ENCODE measurements at places on chromosomes 6 and 20.

DNA sequence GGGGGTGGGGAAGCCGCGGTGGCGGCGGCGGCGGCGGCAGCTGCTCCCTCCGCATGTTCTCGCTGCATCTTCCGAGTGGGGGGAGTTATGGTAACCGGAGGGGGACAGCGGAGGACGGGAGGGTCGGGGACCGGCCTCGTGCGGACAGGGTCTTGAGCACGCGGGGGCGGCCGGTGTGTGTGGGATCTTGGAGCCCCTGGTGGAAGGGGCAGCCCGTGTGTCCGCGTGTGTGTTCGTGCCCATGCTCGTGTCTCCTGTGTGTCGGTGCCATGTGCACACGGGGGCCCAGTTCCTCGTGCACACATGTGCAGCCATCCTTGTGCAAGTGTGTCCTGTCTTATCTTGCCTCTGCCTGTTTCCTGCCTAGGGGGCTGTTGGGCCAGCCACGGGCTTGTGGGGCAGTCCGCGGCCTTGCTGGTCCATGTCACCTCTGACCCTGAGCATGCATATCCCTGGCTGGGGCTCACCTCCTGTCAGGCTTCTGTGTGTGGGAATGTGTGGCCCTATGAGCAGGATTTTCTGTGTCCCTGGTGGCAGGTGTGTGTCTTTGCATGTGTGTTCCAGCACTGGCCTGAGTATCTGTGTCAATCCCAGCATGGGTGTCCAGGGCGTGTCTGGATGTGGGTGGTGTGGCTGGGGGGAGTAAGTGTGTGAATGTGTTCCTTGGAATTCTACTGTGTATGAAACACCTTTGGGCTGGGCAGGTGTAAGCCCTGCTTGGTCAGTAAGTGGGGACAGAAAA is 8.5 kb downstream of the SYNGAP1 start:
- peak; percentile 79 for DNase-seq

- no peak for DNase-seq
Measured at GRCh38 chr20:710780-711450, 35.3 kb upstream of the SCRT2 start.

DNA sequence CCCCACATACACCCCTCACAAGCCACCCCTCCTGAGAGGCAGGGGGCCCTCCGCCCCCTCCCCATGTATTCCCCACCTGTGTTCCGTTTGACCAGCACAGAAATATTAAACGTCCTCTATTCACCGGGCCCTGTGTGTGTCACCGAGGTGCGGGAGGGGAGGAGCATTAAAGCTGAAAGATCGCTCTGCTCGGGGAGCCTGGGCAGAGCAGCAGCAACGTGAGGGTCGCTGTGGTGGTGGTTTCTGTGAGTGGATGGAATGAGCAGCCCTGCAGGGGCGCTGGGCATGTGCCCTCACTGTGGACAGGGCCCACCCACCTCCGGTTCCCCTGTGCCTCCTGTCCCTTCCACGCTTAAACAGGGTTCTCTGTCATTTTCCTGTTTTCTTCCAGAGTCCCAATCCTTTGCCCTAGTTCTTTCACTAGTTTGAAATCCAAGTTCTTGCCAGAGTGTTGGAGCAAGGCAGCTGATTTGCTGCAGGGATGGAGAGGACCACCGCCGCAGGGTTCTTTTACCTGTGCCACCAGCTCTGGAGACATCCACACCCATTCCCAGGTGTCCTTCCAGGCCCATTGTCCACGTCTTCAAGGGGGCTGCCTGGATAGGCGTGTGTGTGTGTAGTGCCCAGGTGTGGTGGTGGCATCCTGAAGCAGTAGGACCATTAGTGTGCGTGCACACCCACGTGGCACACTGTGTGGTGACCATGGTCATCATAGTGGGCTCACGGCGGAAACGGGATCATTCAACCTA is 37.6 kb upstream of the MDFI start:
- no peak for DNase-seq

DNA sequence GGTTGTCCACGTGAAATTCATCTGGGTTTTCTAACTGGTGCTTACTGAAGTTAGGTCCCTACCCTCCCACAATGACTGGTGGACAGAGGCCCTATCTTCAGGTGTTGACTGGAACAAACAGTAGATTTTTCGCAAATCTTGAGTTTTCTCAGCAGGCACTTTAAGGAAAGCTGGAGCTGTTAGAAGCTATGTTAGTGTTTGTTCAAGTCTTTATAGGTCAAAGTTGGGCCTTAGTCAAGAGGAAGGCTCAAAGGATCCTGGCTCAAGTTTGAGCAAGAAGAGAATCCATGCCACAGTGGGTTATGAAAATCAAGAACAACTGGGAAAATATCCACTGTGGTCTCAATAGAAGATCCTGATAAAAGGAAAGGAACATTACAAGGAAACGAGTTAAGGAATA is 48.5 kb upstream of the ELOVL5 start:
- DNase-seq = no peak

- DNase-seq = no peak
Measured at GRCh38 chr6:72968704-72969103, 256.6 kb downstream of the KHDC1L start.

GRCh38 chr6:81289229-81289628 is 463.3 kb downstream of the TENT5A start:
- no peak for DNase-seq

GRCh38 chr6:149746147-149746946 is at the start of gene NUP43:
Gene NUP43, minus strand, starts transcription at chr6:149746529. Its CDS starts 34 bp downstream, at chr6:149746495.
- peak; percentile 98 for DNase-seq
